Dermis blood vessel endothelial cell (primary cell): ENCODE measurements at places on chromosomes 5 and 9.

DNA sequence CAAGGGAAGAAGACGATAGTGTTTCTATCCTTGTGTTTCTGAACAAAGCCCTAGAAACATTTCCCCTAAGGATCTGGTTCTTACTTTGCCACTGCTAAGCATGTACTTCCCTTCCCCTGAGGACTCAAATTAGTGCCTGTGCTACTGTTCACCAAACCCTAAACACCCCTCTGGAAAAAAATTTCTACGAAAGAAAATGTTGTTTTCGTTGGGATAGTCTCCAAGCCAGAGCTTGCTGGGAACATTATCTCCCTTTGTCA is 294.6 kb downstream of the BNC2 start:
- DNase-seq, result no peak

GRCh38 chr9:77957652-77958051 is 74.0 kb downstream of the GNAQ start:
- DNase-seq, result no peak

GRCh38 chr9:98118640-98119601 is at the start of gene TRIM14:
TSS of gene TRIM14 (minus strand) at chr9:98119222. CDS start at chr9:98119188, 34 bp downstream.
- DNase-seq, result peak; percentile 53

GRCh38 chr9:18297056-18297841 is 176.7 kb upstream of the ADAMTSL1 start:
- peak; percentile 54 for DNase-seq

DNA sequence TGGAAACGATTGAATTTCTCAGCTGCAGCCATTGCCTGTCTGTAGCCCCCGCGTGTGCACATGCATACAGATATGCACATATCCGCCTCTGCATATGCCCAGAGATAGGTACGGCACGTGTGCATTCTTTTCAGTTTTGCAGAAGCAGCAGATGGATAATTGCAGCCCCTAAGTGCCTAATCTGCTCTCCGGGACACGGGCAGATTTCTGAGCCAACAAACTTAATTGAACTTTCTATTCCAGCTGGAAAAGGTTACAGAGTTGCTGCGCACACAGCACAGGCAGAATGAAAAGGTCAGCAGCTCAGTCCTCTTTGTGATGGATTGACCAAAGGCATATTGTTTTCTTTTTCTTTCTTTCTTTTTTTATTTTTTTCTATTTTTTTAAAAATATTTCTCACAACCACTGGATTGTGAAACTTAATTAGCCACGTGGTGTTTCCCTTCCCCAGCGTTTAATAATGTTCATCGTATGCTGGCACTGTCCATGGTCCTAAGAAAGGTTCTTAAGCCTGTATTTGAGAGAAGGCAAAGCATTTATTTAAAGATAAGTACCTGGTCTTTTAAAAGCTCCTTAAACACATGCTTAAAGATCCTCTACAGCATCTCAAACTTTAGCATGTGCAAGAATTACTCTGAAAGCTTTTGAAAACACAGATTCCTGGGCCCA is 270.2 kb upstream of the BRINP1 start:
- peak; percentile 2 for DNase-seq

DNA sequence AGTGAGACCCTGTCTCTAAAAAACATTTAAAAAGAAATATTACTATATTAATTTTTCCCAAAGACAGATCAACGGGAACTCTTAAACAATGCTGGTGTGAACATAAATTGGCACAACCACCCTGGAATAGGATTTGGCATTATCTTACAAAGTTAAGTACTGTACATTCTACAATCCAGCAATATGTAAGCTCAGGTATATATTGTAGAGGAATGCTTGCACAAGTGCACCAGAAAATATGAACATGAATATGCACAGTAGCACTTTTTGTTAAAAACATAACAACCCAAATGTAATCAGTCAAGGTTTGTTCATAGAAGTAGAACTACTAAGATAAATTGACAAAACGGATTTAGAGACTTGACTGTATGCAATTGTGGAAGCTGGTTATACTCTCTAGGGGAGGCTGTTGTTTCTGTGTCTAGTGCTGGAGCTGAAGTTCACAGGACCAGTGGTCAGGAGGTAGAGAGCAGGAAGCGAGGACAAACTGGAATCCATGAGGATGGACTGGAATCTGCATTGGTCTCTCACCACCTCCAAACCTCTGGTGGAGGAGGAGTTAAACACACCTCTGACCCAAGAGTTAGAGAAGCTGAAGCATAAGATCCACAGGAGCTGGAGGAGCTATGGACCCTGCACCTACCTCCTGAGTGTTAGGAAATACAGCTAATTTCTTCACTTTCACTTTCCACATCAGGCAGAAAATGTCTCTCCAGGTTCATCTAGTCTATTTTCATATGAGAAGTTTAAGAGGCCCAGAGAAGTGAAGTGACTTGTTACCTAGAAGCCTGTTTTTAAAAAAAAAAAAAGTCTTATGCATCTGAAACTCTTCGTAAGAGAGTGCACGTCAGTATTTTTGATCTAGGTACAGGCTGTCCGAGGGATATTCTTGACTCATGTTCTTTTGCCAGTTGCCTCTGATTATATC is 20.3 kb upstream of the RIC1 start:
- DNase-seq, result peak; percentile 51

GRCh38 chr9:32906213-32906612 is 95.2 kb downstream of the APTX start:
- DNase-seq, result no peak

- no peak for DNase-seq
Measured at GRCh38 chr9:111937301-111937700, 40.7 kb downstream of the UGCG start.

- no peak for DNase-seq
Measured at GRCh38 chr9:79264511-79265355, 307.0 kb upstream of the TLE4 start.

GRCh38 chr9:138045541-138046490 is 168.2 kb downstream of the CACNA1B start:
- DNase-seq, result no peak

- DNase-seq, result peak; percentile 73
Measured at GRCh38 chr5:149632311-149633251, 51.3 kb downstream of the ARHGEF37 start.

DNA sequence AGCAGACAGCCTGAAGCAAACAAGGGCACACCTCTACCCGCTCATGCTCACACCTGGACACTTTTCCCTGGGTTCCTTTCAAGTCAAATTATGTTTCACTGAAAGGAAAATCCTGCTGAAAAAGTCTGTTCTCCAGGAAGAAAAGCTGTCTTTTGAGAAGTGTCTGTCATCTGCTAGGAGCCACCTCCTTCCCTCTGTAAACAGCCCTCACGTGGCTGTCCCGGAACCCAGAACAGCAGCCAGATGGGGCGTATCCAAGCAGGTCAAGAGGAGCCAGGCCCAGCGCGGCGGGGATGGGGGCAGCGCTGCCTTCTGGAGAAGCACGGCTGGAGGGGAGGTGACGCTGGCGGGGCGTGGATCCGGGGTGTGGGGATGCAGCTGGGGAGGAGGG is at the start of gene PNPLA7:
TSS of gene PNPLA7 (minus strand) at position 172 of the 391 bp plus-strand sequence. CDS start 205 bp downstream, outside the sequence.
- DNase-seq, result peak; percentile 74

DNA sequence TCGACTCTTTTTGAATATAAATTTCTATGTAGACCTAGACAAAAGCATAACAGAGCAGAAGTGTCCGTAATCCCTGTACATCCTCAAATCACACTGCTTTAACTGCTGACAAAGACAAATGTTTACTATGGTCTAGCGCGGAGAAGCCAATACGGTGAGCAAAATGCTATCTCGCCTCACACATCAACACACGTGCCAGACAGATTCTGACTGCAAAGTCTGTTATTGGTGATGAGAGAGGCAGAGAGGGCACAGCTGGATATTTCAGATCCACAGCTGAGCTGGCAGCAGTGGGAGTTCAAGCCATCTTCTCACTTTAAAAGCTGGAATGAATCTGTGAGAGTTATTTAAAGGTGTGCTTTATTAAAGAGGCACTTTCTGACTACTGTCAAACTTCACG is 124.3 kb downstream of the ARL15 start:
- DNase-seq, result no peak

- no peak for DNase-seq
Measured at GRCh38 chr5:124444147-124444775, 302.2 kb downstream of the ZNF608 start.

GRCh38 chr5:109275919-109276318 is 133.9 kb downstream of the PJA2 start:
- no peak for DNase-seq

DNA sequence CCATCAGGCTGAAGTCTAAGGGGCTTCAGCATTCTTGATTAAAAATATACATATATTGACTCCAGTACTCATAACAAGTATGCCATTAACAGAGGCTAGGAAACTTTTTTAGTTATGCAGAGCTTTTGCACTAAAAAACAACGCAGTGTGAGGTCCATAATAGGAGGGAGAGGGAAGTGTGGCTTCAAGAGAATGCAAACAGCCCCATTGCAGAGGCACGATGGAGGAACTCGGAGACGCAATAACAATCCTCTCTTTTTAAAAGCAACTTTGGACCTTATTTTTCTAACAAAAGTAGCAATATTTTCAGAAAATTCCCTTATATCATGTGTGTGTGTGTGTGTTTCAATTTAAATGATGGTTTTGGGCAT is 150.0 kb upstream of the PTCH1 start:
- DNase-seq, result no peak

DNA sequence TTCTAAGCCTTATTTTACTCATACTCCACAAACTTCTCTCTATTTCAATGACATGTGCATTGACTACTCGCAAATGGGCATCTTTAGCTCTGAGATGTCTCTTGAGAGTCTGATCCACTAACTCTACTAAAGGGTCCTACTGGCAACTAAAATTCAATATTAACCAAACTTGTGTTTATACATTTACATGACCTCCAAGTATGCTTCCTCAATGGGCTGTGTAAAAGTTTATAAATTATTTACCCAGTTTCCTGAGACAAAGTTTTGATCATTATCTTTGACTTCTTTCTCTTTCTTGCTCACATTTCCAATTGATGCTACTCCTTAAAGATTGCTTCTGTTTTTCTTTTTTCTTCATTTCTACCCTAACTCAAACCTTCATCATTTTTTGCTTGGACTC is 510.1 kb upstream of the DAB2 start:
- no peak for DNase-seq

DNA sequence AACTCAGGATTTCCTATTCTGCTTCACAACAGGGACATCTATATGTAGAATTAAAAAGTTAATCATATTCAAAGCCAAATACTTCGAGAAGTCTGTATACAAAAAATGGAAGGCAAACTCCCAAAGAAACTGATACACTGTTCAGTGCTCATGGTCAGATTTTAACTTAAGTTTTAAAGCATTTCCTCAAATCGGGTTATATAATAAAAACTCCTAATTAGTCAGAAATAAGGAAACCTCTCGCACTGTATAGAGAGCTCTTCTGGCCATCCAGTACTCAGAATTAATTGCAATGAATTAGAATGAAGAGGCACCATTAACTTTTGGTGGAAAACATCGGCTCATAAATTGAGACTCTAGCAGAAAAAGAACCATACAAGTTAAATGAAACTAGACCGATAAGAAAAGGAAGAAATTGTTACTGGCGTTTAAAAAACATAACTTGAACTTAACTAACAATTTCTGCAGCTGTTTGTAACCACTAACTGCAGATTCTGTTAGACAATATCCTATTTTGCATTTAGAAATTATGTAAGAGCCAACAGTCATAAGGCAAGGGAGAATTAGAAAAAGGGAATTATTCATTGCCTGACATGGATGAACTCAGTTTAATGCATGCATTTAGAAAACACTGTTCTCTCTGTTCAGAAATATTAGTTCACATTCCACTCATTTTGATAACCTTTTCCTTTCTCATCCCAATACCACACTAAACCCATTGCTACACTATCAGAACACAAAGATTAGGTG is 96.6 kb downstream of the FNBP1 start:
- DNase-seq, result no peak

GRCh38 chr5:142385194-142385593 is 60.4 kb upstream of the SPRY4 start:
- DNase-seq, result no peak

DNA sequence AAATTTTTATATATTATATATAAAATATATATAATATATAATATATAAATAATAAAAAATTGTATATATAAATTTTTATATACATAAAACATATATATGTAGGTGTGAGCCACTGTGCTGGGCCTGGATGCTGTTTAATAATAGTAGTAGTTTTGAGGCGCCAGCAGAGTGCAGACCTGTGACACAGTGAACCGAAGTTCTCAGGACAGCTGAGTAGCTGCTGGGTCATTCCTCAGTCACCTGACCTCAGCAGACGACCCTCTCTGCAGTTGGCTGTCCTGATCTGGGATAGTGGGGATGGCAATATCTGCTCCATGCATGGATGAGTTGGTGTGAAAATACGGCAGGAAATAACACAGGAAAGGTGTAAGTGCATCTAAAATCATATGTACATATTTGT is 3.3 kb upstream of the SNX18 start:
- DNase-seq, result no peak

DNA sequence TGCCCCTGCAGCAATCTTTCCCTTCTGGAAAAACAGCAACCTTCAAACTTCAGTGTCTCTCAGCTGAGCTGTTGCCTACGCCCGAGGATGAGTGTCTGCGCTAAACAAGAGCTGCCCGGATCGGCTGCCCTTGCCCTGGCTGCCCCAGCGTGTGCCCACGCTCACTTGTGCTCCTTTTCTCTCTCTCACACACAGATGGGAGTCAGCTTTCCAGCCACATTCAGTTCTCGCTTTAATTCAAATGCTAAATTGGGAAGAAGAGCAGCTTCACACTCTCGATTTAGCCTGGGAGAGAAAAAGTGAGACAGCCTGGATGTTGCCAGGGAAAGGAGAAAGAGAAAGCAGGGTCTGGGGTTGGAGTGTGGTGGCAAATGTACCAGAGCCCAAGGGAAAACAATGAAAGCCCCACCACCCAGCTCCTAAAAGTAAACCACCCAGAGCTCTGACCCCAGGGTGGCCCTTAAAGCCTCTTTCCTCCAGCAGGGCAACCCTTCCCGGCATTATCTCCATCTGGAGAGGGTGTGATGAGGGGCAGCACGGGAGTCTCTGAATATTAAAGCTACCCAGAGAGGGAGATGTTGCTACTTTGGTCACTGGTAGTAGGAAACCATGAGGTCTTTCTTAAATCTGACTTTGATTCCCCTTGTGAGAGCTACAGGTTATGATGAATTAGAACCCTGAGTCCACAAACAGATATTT is 9.9 kb upstream of the EGR1 start:
- DNase-seq, result no peak

DNA sequence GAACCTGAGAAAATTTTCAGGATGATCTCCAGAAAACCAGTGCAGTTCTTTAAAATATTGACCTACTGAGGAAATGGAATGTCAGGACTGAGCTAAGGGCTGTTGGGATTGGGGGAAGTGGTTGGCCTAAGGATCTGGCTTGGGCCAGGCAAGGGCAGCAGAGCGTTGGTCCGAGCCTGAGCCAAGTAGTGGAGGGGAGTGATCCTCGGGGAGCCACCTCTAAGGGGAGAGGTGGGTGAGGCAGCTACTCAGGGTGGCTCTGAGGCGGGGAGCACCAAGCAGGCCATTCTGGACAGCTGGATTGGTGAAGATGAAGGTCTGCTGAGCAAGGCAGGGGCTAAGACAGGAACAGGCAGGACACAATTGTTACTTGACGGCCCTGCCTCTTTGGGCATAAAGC is 11.5 kb downstream of the CAMK4 start:
- DNase-seq, result no peak

DNA sequence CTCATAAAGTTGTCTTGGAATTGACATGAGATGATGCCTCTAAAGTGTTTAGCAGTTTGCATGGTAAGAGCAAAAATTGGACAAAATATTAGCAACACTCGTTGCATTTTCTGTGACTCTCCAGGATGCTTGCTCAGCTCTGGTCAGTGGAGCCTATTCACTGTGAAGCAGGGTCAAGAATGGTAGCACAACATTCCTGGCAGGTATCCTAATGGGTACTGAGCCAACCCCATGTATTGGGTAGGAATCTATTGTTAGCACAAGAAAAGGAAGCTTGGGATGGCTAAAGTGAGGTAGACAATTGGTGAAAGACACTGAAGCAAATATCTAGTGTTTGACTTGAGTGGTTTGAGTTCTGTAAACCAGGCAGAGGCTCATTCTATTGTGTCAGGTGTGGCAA is 10.4 kb upstream of the ACTBL2 start:
- DNase-seq, result peak; percentile 90
